ENCODE measurements at places on chromosomes 2 and 18.

DNA sequence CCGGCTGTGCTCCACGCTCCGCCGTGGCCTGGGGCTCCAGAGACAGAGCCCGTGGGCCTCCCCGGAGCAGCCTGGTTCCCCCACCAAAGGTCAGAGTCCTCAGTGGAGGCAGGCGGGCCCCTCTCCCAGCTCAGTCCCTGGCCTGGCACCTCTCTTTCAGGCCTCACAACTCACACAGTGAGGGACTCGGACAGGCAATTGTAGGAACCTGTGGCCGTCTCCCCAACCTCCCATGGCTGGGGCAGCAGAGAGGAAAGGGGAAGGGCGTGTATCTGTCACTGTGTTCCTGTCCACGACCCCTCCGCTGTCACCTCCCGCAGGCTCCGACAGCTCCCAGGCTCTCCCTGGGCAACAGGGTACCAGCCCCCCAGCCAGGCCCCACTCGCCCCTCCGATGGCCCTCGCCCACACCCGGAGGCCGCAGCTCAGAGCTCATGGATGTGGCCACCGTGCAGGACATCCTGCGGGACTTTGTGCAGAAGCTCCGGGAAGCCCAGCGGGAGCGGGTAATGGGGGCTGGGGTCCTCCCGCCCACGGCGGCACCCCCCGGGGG, 32.4 kb upstream of the SNED1 start:
- DNase-seq: no peak

- DNase-seq: no peak
Measured at GRCh38 chr2:73069041-73069854, 2.3 kb downstream of the SFXN5 start.

DNA sequence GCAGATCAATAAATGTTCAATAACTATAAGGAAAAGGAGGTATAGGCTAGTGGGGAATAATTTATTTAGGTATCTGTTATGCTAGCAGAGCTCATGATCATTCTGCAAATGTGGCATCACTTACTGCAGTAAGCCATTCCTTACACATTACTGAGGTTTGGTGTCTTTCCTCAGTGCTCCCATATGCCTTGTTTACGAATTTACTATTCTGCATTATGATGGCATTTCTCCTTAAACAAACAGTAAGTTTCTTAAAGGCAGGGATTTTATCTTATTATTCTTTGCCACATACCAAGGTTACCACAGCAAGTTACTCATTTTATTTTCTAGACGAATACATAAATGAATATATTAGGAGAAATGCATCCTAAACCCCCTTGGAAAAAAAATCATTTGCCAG, 88.4 kb downstream of the DSEL start:
- no peak for DNase-seq

GRCh38 chr18:27825689-27826088, 351.2 kb downstream of the CDH2 start:
- DNase-seq: no peak

GRCh38 chr2:73830871-73831401, 2.2 kb downstream of the STAMBP start:
- DNase-seq: no peak

- no peak for DNase-seq
Measured at GRCh38 chr2:237283131-237283928, 130.6 kb downstream of the COL6A3 start.

Measured in activated effector memory CD4-positive, alpha-beta T cell treated with Interleukin-2 at 50 U/mL for 16 hours (primary cell).